ENCODE measurements at places on chromosomes 1 and 21.

- no peak for DNase-seq
These were observed 623.9 kb upstream of the NR5A2 start for GRCh38 chr1:199403531-199404116.

GRCh38 chr1:41773144-41773591, 145.6 kb downstream of the HIVEP3 start:
- DNase-seq, result no peak

DNA sequence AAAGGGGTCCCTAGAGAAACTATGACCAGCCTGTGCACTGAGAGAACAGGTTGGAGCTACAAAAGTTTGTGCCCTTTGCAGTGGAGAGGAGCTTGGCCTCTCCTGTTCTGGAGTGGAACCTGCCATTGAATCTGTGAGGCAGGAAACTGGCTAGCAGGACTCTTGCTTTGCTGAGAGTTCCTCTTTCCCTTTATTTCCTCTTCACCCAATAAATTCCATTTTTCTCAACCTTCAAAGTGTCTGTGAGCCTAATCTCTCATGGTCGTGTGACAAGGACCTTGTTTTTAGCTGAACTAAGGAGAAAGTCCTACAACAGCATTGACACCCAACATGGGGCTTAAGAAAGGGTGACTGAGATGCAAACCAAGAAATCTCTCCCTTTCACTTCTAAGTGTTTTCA, 42.7 kb upstream of the FASLG start:
- DNase-seq, result no peak

DNA sequence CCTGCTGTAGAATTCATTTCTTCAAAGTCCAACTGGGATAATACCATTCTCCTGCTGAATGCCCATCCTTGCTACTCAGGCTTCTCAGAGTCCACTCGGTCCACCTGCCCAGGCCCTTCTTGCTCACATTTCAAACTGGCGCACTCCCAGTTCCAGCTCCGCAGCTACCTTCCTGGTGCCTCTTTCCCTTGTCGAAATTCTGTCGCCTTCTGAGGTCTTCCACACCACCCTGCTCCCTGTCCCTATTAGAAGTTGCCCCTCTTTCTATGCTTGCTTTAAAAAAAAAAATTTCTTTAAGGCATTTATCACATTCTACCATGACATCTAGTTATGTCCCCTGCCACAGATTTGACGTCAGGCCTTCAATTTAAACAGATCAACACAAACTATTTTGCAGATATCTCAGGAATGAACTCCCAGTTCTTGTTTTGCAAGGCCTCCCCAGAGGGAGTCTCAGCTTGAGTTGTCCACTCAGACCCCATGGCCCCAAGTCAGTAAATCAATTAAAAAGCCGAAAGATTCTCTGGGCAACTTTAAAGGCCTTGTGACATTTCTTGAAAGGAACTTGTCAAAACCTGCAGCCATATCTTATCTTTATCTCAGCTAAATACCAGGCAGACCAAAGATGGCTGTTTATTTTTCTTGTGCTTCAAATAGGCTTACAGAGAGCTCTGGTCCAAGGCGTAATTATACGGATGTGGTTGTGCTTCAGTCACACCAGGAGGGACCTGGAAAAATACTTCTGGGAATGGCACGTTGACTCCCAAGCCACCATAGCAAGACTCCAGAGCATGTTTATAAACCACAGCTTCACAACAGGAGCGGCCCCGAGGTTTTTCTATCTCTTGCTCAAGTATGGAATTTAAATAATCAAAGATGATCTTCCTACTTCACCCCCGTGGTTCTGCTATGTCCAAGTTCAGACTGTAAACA, 2.2 kb downstream of the FAM89A start:
- DNase-seq, result no peak

DNA sequence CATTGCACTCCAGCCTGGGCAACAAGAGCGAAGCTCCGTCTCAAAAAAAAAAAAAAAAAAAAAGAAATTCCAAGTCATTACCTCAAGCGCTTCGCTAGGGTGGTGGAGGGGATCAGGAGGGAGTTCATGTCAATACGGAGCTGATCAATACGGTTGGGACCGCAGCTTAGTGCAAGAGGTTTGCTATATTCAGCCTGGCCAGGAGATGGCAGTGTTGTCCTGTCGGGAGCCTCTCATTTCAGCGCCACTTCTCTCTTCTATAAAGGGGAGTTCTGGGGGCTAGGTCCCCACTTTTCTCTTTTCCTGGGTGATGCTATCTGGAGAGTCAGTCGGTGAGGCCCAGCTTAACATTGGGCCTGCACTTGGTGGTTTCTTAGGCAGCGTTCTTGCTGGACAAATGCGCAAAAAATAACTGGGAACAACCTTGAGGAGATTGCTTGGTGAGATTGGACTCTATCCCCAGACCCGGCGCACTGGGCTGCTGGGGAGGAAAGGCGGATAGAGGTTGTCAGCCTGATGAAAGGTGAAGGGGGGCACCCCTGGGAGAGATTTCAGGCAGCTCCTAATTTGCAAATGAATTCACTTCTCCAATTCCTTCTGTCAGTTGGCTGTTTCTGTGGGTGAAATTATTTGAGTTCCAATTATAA, 40.4 kb downstream of the KIAA0040 start:
- peak; percentile 62 for DNase-seq

DNA sequence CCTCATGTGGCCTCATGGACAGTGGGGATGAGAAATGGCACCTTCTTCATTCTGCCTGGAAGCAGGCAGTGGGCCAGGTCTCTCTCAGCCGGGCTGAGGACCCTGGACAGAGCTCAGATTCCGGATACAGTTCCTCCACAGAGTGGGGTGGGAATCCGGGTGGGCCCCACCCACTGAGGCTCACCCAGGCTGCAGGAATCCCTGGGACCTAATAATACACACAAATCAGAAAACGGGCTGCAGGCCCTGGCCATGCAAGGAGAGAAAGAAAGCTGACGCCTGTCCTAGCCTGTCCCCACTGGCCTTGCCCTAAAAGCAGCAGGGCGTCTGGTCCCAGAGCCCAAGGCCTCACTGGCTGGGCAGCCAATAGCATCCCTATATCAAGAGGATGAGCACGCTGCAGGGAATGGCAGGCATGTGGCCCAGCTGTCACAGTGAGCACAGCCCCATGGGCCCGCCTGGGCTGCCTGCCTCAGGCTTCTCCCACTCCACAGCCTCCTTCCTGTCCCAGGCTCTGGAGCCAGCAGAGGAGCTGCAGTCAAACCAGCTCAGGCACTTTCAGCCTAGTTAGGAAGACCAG, 25.3 kb downstream of the ACTA1 start:
- no peak for DNase-seq

- DNase-seq, result no peak
These were observed 135.5 kb downstream of the RERE start for GRCh38 chr1:8681911-8682310.

DNA sequence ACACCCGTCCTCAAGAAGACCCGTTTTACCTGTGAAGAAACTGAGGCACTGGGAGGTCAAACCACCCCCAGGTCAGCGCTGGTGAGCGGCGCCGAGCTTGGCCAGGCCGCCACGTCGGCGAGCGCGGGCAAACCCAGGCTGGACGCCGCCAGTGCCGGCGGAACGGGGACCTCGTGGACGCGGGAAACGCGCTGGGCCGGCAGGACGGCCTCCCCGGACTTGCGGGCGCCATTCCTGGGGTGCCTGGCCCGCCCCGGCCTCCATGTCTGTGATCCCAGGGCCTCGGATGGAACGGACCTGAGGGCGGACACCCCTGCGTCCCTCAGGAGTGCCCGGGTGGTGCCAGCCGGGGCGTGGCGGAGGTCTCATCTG, 764 bp upstream of the SUMO3 start:
- no peak for DNase-seq

DNA sequence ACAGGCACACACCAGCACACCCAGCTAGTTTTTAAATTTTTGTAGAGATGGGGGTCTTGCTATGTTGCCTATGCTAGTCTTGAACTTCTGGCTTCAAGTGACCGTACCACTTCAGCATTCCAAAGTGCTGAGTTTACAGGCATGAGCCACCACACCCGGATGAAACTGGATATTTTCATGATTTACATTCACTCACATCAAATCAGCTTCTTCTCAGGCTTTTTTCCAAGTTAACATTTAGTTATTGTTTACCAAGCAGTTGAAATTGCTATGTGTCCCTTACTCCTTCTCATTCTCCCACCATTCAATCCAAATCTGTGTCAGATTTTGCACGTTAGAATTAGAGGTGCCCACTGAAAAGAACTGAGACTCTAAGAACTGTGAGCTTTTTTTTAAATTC, 18.4 kb downstream of the RIT1 start:
- DNase-seq, result no peak

DNA sequence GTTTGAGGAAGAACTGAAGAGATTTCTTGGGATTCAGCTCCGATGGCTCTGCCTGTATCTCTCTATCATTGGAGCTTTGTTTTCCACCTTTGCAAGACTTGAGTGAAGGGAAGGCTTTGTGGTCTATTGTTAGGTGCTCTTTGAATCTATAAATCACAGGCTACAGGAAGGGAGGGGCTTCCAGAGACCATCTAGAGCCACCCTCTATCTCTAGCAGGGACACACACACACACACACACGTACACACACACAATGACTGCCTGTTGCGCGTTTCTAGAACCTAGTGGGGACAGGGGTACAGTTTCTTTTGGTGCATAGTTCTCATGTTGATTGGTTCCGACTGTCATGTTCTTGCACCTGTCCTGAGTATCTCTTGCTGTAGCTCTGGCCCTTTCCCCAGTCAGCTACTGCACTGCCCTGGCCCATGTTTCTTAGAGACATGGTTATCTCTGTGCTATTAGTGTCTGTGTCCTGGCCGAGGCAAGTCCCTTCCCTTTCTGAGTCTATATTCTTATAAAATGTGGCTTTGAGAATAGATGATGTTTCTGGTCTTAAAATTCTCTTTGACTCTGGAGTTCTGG, 60.7 kb downstream of the MAN1C1 start:
- DNase-seq, result no peak

DNA sequence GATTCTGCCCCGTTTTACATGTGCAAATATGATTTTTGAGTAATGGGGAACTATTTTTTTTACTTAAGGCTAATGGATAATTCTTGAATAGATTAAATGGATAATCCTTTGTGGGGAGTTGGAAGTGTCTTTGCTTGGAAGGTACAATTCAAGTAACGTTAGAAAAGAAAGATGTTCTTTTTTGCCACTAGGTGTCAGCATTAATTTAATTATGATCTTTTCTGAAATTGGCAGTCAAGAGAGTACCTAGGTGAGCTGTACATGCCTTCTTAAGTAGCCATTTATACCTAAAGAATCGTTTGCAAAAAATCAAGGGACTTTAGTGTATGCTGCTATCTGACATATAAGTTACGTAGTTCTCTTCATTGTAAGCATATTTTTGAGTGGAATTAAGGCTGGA, 2.2 kb downstream of the FBXO28 start:
- DNase-seq, result no peak

DNA sequence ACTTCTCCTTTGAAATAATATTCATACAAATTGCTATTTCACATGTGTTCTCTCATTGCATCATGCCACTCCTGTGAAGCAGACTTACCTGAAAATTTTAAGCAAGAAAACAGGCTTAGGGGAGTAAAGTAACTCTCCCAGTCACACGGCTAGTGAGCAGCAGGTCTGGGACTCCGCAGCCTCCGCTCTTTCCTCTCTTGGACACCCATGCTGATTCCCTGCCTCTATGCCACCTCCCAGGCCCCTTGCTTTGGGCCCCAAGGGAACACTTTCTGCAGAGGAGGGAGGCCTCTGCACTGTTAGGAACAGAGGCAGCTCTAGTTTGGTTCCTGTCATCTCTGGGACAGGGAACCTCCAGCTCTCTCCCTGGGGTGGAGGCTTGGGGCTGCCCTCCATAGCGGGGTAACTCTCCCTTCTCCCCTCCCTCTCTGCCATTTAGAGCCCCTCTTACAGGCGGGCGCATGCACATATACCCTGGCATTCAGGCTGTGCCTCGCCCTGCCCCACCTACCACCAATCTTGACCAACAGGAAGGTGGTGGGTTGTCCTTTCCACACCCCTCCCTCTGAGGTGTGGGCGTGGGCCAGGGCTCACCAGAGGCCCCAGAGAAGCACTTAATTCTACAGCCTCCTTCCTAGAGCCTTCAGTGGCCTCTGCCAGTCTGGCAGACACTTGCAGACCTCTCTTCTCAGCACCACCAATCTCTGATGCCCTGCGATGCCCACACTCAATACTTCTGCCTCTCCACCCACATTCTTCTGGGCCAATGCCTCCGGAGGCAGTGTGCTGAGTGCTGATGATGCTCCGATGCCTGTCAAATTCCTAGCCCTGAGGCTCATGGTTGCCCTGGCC, at the start of gene RXFP4:
Gene RXFP4 (plus strand): TSS at position 646 of the 852 bp plus-strand sequence. CDS start 72 bp downstream, at position 718.
- DNase-seq, result no peak

- peak; percentile 68 for DNase-seq
These were observed 49.2 kb upstream of the C1orf198 start for GRCh38 chr1:230917284-230918135.

DNA sequence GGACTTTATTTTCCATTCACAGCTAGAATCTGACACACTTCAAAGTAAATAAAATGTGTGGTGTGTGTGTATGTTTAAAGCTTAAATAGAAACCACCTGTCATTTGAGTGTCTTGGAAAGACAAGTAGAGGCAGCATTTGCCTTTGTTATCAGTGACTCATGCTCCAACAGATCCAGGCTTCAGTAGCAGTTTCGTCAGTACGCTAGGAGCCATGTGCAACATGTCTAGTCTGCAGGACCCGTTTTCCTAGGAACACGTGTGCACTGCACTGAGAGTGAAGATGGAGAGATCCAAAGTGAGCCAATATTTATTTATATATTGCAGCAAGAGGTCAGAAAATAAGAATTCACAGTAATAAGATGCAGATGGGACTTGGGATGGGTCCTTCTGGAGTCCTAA, 41.8 kb downstream of the SGIP1 start:
- DNase-seq, result no peak

GRCh38 chr1:54498383-54499096, 49.5 kb upstream of the ACOT11 start:
- DNase-seq, result no peak

DNA sequence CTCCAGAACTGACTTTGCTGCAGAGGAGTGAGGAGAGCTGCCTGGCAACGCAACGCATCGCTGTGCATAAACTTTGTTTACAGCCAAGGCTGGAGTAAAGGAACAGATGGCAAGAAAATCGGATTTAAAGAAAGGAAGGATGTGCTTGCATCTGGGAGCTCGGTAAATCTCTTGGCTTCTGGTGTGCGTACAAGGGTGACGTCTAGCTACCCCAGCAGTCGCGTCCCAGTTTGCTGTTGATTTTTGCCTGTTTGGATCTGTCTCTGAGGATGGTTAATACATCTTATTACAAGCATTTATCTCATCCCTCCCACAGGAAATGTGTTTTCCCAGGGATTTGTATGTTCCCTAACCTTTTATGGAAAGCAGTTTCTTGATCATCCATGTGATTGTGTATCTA, 73.3 kb upstream of the RALGPS2 start:
- no peak for DNase-seq

- DNase-seq, result no peak
These were observed 27.4 kb downstream of the POFUT2 start for GRCh38 chr21:45260191-45260825.

DNA sequence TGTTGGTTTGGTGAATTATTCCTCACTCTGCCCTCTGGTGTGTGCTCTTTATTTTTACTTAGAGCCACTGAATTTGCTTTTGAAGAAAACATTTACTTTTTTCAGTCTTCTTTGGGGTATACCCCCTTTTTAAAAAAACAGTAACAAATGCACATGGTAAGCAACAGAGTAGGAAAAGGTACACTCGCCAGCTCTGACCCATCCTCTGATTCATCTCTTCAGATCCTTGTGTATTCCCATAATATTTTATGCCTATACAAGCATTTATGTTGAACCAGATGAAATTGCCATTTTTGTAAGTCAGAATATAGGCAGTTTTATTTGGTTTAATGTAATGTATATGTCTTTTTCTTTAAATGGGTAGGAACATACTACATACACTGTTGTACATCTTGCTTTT, 28.3 kb downstream of the TTC3 start:
- no peak for DNase-seq

GRCh38 chr1:63022319-63022718, 238.4 kb downstream of the ATG4C start:
- DNase-seq, result no peak
